ENCODE measurements at places on chromosomes 11 and 22.
A peak's percentile ranks its signal among the peaks of the same experiment; 100 is the strongest.

DNA sequence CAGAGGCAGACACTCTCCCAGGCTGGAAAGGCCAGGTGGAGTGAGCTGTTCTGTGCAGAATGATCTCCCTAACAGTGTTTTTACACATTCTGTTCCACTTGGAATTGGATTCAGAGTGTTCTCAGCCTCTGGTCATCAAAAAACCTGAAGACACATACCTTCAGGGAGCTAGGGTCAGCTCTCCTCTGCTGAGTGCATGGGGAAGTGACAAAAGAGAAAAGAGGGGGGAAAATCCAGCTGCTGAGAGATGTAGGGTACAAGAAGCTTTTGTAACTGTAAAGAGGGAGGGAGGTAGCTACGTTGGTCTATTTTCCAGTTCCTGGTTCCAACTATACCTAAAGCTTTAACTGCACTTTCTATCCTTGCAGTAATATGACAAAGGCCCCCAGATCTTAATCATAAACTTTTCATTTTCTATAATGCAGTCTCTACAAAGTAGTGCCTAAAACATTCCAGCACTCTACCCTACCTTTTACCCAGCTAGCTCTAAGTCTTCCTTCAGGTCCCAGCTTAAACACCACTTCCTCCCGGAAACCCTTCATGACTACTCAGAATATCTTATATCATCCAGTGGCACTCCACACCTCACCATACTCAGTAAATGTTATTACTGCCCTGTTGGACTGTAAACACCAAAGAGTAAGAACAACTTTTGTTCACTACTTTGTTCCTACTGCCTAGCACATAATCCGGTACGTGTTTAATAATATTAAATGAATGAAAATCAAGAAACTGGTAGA lies 9.2 kb downstream of the MAPK1 start:
- no peak for DNase-seq

DNA sequence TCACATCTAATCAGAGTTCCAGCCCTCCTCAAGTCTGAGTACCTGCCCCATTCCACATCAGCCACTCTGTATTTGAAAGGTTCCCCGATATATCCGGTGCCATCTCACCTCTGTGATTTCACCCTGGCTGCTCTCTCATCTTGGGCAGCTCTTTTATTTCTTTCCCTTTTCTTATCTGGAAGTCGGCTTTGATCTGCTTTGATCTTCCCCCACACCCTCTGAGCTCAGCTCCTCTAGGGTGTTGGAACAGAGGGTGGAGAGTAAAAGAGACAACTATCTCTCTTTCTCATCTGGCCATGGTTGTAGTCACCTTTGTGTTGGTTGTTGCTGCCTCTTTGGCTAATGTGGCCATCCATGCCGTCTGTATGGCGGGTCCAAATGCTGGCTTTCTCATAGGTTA lies 108.3 kb downstream of the ENTHD1 start:
- no peak for DNase-seq

GRCh38 chr22:32836280-32837123 lies 35.0 kb downstream of the TIMP3 start:
- DNase-seq = no peak

GRCh38 chr22:41982865-41983264 lies 13.6 kb downstream of the SEPTIN3 start:
- DNase-seq = no peak

DNA sequence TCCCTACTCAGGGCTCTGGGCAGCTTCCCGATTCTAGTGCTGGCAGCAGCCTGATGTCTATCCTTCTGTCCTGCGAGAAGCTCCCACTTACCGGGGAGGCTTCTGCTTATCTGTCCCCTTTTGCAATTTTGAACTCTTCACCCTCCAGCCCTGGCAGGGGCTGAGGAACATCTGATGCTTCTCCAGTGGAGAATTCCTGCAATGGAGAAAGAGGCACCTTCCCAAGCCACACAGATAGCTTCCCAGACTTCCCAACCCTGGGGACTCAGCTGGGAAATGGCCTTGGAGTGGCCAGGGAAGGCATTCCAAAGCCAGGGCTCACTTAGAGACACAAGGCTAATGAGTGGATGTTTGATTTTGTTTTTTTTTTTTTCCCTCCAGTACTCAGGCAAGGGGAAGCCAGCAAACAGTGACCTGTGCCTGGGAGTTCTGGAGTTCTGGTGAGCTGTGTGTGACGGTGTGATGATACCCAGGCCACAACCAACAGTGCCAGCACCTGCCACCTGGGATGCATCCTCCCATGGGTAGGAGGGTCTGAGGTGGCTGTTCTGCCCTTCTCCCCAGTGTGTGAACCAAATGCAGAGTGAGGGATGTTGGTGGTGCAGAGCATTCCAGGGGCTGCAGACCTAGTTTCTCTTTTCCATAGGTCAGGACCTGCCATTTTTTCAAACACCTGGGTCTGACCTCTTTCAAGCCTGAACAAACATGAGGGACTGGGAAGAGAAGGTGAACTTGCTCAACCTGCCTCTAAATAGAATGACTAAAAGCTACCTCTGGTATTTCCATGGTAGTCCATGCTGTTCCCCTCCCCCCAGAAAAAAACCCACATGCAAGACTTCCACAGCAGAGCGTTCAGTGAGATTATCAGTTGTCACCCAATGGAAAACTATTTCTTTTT lies 95.1 kb downstream of the CCDC81 start:
- DNase-seq = no peak

DNA sequence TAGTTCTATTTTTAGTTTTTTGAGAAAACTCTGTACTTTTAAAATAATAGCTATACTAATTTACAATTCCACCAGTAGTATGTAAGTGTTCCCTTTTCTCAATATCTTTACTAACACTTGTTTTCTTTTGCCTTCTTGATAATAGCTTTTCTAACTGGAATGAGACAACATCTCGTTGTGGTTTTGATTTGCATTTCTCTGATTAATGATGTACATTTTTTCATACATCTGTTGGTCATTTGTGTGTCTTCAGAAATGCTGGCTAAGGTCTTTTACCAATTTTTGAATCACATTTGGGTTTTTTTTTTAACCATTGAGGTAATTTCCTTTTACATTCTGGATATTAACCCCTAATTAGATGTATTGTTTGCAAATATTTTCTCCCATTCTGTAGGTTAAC lies 258.9 kb downstream of the DYNC2H1 start:
- DNase-seq = no peak

DNA sequence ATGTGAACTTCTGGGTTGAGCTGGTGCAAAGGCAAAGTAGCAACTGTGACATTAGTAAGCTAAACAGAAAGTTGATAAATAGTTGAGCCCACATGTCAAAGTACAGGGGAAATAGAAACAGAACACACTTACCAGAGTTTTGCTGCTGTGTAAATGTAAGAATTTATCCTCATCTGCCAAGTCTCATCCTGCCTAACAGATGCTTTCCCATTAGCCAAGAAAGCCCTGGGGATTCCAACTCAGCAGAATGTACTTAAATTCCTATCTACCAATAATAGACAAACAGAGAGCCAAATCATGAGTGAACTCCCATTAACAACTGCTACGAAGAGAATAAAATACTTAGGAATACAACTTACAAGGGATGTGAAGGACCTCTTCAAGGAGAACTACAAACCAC lies 7.3 kb upstream of the OR51A2 start:
- DNase-seq = no peak

DNA sequence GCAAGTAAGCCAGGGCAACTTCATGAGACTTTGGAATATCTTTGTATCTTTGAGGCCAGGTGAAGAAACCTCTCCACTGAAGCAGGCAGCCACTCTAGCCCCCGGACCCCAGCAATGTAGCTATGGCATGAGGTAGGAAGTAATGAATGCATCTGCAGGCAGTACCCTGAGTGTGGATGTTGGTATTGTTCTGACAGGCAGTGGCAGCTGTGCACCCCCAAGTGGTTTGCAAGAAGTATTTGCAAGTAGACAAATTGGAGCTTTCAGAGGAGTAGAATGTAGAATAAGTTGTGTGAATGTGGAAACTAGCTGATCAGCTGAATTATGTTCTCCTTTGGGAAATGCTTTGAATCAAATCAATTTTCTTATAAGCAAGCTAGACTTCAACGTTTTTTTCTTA lies 194.4 kb upstream of the PGR start:
- no peak for DNase-seq

DNA sequence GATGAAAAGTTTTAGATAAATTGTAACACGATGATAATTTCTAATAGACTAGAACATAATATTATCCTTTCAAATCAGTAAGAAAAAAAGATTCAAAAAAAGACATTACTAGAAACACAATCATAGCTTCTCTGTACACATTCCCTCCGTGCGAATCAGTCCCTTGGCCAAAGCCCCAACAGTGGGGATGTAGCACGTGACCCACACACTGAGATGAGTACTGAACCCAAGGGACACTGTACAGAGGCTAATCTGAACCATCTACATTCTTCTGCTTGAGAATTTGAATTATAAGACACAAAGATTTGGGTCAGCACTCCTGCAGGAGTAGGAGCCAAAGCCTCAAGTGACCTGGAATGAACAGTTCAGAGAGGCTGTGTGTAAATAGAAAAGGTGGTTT lies 353.7 kb downstream of the INSC start:
- no peak for DNase-seq

GRCh38 chr11:26045082-26045481 lies 286.8 kb upstream of the ANO3 start:
- DNase-seq = no peak

- no peak for DNase-seq
Measured at GRCh38 chr11:65882120-65883057, 2.8 kb downstream of the CTSW start.

DNA sequence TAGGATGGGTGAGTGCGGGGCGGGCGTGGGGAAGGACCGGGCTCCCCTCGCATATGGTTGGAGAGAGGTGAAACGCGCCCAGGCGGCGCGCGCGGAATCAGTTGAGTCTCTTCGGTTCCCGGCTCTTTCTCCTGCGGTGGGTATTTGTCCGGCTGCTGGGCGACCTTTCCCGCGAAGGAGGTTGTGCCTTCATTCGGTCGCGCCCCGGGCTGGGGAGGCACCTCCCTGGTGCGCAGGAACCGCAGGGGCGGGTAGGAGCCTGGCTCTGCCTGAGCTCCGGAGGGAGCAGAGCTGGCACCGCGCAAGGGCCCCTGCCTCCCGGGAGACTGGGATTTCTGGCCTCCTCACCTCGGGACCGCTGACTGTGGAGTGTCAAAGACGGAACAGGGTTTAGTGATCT lies 27.5 kb downstream of the SAA4 start:
- DNase-seq = no peak

DNA sequence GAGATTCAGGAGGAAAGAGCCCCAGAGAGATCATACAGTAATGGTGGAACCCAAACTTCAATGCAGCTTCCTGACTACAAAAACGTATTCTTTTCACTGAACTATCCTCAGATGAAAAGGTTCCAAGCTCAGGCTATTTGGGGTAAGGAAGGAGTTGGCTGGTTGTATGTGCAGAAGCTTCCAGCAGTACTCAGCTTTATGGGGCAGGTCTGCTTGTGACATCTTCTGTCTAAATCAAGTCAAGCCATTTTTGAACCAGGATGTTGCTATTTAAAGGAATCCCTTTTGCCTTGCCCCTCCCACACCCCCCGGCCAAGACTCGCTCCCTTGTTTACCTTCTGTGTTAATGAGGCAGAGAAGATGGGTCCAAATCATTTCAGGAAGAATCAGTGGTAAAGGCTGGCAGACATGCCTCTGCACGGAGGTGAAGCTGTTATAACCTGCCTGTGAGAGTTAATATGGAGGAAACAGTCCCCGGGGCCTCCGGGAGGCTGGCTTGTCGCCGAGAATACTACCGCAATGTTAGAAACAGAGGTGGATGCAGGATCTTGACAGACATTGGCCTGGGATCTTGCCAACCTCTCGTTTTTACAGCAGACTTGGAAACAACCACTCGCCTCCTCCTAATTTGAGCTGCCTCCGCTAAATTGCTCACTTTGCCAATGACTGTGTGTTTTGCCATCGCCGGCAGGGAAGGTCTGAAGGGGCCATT lies 45.4 kb downstream of the TIMP3 start:
- DNase-seq = no peak

DNA sequence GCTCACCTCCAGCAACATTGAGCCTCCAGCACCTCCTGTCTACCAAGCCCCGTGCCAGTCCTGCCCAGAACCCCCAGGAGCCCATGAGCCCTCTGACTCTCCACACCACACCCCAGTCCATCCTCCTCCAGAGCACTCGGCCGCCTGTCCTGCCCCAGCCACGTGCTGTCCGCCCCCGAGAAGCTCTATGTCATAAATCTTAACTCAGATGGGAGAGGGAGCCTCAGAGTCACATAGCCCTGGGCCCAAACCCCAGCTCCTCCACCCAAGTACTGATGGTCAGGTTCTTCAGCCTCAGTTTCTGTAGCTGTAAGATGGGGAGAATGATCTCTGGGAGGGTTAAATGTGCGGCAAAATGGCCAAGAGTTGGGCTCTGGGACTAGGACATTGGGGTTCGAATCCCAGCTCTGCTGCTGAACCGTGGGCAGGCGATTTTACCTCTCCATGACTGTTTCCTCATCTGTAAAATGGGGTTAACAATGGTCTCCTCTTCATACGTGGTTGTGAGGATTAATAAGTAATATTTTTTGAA lies 27.8 kb downstream of the CYTH4 start:
- DNase-seq = no peak

DNA sequence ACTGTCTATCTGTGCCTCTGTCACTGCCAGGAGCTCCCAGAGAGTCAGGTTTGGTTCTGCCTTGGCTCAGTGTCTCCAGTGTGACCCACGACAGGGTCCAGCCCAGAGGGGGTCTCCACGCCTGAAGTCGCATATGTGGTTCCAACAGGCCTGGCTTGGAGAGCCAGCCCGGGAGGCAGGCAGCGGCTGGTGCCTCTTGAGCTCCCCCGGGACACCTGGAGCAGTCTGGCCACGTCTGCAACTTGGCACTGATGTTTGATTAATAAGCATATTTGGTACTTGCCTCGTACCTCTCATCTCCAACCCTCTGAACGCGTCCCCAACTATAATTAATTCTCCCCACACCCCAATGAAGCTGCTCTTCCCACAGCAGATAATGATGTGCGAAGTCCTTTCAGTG lies 31.7 kb upstream of the SHISAL1 start:
- DNase-seq = peak; percentile 40

DNA sequence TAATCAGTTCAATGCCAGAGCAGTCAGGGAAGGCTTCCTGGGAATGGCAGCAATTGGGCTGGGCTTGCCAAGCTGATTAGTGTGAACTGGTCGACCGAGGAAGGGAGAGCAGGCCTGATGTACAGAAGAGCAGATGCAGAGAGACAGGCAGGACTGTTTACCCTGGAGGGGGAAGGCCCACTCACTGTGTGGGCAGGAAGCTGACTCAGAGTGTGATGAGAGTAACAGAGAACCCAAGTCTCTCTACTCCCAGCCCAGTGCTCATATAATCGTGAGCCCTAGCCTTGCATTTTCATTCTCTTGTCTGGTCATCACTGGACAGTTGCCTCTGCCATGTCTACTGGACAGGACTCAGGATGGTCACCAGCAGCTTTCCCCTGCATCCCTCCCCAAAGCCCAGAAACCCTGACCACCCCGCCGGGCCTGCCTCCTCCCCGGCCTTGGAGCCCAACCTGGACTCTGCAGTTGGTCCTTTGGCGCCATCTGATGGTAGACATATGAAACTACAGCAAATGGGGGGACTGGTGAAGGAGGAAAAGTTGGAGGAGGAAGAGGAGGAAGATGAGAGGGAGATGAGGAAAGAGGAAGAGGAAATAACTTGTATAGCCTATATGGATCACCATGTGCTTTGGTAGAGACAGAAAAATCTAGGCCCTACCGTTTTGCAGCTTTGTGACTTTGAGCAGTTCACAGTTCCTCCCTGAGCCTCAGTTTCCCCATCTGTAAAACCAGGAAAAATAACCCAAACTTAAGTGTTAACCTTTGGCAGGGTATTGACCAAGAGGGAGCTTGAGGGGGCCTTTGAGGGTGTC lies 43.4 kb upstream of the PRDM11 start:
- peak; percentile 21 for DNase-seq

- no peak for DNase-seq
Measured at GRCh38 chr11:121583825-121584224, 131.1 kb upstream of the SORL1-AS1 start.

- no peak for DNase-seq
Measured at GRCh38 chr22:42769574-42770447, 49.1 kb upstream of the A4GALT start.
